ENCODE measurements at places on chromosomes 5 and 9.
A peak's percentile ranks its signal among the peaks of the same experiment; 100 is the strongest.

DNA sequence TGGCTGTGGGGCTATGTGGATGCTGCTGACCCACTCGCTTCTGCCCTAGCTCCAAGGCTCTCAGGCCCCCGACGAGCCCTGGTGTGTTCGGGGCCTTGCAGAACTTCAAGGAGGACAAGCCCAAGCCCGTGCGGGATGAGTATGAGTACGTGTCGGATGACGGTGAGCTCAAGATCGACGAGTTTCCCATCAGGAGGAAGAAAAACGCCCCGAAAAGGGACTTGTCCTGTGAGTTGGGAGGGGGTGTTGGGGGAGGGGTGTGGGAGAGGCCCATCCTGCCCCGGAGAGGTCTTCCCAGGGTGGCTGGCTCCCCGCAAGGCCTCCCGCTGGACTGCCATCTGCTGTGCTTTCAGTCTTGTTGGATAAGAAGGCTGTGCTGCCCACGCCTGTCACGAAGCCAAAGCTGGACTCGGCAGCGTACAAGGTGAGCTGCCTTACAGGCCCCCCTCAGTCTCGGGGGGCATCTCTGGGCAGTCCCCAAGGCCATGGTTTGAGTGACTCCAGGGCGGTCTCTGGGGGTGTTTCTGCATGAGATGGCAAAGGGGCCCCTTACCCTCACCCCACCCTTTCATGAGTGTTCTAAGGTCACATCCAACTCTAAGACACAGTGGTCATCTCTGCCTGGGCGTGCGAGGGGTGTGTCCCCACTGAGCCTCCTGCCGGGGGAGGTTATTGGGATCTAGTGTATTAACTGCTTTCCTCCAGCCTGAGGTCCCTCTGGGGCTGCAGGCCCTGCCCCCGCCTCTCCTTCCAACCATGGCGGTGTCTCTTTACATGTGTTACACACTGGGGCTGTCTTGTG lies 89.5 kb downstream of the PHF2 start:
- DNase-seq, result no peak

DNA sequence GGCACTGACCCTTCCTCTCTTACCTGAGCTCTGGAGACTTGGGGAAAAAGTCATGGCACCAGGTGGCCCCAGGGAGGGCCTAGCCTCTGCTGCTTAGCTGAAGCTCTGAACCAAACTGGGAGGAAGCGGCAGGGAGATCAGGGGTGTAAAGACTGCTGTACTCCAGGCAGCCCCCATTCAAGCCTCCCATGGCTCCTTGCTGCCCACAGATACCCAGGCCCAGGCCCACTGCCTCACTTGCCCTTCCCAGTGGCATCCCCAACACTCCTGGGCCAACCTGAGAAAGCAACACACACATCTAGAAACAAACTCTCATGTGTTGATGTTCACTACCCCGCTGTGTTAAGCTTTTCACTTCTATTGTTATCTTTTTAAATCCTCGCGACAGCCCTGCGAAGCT lies 151.6 kb downstream of the C5orf15 start:
- DNase-seq, result no peak

GRCh38 chr5:35651002-35651756 lies 33.5 kb downstream of the SPEF2 start:
- no peak for DNase-seq

DNA sequence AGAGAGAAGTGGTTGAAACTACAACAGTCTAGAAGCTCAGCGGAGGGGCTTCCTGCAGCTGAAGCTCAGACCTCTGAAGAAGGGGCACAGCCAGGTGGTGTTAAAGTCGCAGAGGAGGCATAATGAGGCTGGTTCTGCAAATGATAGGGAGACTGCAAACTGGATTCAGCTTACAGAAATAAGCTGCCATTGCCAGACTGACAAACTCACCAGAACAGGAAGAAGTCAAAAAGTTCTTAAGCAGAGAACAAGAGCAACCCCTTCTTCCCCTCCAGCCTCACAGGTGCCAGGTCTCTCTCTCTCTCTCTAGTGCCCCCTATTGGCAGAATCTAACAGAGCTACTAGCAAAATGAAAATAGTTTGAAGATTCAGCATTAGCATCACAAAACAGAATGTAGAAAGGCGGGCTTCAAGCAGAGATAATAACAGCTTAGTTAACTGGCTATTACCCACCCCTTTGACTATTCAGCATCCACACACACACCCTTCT lies 76.7 kb downstream of the GRAMD2B start:
- no peak for DNase-seq

DNA sequence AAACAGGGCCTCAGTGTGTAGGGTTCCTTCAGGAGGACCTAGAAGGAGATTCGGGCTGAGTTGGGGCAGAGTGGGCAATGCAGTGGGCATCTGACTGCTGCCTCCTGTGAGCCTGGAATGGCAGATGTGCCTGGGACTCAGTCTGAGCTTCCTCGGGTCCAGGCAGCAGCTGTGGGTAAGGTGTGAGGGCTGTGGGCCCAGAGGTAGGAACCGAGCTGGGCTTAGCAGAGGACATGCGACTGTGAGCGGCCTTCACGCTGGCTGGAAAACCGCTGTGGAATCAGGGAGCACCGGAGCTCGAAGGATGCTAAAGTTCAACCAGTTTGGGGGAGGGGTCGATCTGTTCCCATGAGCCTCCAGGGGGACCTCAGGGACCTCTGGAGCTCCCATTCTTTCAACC lies 137.0 kb downstream of the PAX5 start:
- DNase-seq, result no peak

GRCh38 chr9:19641046-19641445 lies 147.8 kb downstream of the SLC24A2 start:
- no peak for DNase-seq

- no peak for DNase-seq
Observed at GRCh38 chr9:113164536-113165300, 13.9 kb downstream of the SLC31A2 start.

DNA sequence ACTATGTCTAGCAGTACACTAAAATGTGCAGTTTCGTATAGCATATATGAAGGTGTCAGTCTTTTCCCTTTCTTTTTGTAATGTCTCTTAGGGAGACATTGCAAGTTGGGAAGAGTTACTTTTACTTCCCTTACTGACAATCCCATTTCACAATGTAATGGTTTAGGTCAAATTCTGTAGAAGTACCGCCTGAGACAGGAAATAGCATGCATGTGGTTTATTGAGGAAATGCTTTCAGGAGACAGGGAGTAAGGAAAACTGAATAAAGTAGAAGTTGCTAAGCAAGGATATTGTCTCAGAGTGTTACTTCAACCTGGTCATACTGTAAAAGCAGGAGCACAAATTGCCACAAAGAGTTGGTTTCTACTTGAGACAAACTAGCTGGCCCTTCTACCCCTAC lies 32.1 kb upstream of the MSANTD3 start:
- DNase-seq, result no peak

DNA sequence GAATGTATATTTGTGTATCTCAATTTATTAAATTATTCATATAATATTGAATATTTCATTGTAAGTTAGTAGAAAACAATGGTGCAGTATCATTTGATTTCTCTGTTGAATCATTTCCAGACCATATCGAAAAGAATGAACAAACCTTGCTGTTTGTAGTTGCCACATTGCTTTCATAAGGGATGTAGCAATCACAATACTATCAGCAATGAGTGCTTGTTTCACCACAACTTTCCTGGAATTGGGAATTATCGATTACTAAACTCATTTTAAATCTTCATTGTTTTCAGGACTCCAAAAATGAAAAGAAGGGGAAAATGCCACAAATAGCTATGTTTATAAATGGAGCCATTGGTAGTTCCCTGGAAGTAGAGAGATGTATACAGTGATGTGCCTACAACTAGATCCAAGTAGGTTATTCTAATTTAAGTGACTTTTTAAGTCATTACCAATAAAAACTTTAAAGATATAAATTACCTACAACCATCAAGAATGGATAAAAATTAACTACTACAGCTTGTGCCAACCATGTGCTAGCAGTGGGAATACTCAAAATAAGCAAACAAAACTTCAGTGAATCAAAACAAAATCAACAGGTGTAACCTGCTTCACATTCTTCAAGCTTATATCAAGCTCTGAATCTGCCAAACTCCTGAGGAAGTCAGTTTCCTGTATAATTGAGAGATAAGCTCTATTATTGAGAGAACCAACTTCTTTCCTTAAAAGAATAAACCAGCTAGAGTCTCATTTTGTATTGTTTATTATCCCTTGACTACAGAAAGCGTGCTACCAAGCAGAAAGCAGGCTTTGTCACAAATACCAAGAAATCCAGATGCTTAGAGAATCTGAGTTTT lies 358.6 kb downstream of the ADGRV1 start:
- no peak for DNase-seq

DNA sequence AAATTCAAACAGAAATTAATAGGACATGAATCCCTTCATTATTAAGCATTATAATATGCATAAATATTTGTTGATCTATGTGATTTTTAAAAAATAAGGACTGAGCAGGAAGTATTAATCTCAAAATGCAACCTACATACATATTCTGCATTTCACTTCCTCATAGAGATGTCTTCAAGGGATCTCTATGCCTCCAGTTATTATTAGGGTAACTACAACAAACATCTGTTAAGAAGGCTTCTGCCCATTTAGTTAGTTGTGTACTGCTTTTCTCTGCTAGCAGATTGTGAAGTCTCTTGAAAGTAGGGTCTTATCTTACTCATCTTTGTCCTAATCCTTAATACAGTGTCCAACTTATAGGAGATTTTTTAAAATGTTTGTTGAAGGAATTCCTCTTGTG lies 414.1 kb downstream of the ACTL7B start:
- DNase-seq, result no peak

DNA sequence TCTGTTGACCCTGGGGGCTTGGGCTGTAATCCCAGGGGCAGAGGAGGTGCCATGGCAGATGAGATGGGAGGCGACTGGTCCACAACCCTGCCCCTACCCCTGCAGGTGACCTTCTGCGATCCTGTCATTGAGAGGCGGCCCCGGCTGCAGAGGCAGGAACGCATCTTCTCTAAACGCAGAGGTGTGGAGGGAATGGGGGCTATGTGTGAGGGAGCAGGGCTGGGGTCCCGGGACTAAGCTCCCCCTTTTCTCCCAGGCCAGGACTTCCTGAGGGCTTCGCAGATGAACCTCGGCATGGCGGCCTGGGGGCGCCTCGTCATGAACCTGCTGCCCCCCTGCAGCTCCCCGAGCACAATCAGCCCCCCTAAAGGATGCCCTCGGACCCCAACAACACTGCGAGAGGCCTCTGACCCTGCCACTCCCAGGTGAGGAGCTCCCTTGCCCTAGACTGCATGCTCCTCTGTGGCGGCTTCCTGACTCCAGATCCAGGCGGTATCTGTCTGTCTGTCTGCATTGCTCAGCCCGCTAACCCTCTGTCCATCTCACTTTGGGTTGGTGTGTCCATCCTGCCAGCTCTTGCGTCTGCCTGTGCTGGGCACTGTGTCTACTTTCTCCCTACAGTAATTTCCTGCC lies 9.9 kb downstream of the ZDHHC12 start:
- DNase-seq, result no peak

GRCh38 chr5:66553916-66554575 lies 42.1 kb upstream of the MAST4 start:
- peak; percentile 61 for DNase-seq

Measured in DMS79 (cell line).